Amniotic stem cell (primary cell): ENCODE measurements at places on chromosomes 12 and 14.

GRCh38 chr12:97404543-97404942 lies 58.1 kb upstream of the RMST start:
- no peak for DNase-seq

DNA sequence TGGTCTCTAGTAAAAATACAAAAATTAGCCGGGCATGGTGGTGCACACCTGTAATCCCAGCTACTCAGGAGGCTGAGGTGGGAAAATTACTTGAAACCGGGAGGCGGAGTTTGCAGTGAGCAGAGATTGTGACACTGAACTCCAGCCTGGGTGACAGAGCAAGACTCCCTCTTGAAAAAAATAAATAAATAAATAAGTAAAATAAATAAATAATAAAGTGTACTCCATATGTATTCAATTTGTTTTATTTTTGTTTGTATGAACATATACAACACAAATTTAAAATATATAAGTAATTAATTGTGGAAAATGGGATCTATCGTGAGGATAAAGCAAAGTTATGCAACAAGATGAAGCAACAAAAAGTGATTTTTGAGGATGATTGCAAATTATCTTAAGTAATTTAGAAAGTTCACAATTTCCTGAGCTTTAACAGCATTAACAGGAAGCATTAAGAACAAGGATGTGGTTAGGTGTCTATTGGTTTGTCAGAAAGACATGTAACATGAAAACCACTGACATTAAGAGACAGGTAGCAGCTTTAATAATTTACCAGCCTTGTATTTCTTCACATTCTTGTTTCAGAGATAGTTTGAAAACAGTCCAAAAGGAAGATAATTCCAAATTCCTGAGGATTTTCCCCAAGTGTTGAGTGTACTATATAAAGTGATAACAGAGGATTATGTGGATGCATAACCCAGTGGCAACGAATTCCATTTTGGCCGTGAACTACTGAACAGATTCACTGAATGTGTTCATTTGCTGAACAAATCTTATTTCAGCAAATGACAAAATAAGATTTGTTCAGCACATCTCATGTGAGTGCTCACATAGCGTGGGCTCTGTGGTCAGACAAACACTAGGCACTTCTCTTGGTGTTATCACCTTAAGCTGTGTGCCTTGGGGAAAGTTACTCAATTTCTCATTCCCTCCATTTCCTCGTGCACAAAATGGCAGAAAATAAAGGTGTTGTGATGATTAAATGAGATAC lies 68.6 kb upstream of the RESF1 start:
- DNase-seq: no peak

GRCh38 chr14:62431496-62431895 lies 613.8 kb downstream of the KCNH5 start:
- DNase-seq: no peak

DNA sequence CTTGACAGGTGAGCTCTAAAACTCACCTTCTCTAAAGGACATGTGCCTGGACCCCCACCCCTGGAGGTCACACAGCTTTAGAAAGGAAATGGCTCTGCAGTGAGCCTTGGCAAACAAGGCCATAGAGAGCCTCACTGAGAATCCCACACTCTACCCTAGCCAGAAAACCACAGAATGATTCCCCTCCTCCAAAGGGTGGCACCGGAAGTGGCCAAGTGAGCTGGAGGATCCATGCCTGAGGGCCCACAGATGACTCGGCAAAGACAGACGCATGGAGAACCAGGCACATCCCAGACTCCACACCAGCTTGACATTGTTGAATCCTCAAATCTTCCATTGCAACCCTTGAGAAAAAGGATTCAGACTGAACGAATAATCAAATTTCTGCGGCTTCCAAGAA lies 54.2 kb upstream of the PTHLH start:
- no peak for DNase-seq
